Fibroblast of skin of right quadriceps (primary cell): ENCODE measurements at places on chromosomes 1 and 21.
A peak's percentile ranks its signal among the peaks of the same experiment; 100 is the strongest.

DNA sequence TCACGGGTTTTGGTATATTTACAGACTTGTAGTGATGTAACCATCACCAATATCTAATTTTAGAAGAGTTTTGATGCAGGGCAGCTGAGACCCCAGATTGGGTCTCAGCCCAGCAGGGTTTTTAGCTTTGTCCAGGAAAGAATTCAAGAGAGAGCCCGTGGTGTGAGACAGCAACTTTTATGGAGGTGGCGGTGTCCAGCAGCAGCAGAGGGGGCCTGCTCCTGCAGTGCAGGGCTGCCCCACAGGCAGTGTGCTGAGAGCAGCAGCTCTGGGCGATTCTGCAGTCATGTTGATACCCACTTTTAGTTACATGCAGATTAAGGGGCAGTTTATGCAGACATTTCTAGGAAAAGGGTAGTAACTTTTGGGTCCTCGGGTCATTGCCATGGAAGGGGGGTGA is 1.8 kb upstream of the EPHX1 start:
- DNase-seq: no peak

DNA sequence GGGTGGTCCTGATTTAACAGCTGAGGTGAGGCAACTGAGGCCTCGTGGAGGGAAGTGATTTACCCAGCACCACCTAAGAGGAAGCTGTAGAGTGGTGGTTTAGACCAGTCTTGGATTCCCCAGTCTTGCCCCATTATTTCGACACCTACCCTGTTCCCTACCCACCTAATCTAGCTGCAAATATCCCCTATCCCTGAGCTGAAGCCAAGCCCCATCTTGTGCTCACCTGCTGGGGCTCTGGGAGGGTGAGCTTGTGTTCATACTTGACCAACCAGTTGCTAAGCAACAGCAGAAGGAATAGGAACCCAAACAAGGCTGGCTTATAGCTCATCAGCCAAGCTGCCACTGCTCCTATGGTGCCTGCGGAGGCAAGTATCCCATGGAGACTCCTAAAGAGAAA is 2.0 kb downstream of the TEX46 start:
- no peak for DNase-seq

- no peak for DNase-seq
Measured at GRCh38 chr1:158527190-158527815, 26.9 kb downstream of the OR6Y1 start.

GRCh38 chr21:32545948-32546441 is 39.3 kb downstream of the TCP10L start:
- peak; percentile 48 for DNase-seq

- peak; percentile 64 for DNase-seq
Measured at GRCh38 chr1:241934201-241934848, 23.2 kb upstream of the BECN2 start.

DNA sequence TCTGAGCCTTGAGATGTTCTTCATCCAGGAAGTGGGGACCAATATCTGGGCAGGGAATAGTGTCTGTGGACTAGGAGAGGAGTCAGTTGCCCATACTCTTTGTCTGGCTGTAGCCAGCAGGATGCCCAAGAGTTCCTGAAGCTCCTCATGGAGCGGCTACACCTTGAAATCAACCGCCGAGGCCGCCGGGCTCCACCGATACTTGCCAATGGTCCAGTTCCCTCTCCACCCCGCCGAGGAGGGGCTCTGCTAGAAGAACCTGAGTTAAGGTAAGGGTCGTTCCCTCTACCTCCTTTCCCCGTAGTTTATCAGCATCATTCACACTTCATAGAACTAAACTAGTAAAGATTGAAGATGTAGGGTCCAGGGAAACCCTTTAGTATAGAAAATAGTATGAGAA is 3.4 kb upstream of the PPOX start:
- no peak for DNase-seq

DNA sequence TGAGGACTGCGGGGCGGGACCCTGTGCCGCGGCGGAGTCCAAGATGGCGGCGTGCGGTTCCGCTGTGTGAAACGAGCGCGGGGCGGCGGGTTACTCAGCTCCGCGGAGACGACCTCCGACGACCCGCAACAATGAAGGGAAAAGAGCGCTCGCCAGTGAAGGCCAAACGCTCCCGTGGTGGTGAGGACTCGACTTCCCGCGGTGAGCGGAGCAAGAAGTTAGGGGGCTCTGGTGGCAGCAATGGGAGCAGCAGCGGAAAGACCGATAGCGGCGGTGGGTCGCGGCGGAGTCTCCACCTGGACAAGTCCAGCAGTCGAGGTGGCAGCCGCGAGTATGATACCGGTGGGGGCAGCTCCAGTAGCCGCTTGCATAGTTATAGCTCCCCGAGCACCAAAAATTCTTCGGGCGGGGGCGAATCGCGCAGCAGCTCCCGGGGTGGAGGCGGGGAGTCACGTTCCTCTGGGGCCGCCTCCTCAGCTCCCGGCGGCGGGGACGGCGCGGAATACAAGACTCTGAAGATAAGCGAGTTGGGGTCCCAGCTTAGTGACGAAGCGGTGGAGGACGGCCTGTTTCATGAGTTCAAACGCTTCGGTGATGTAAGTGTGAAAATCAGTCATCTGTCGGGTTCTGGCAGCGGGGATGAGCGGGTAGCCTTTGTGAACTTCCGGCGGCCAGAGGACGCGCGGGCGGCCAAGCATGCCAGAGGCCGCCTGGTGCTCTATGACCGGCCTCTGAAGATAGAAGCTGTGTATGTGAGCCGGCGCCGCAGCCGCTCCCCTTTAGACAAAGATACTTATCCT is 430 bp downstream of the RBM15 start:
- peak; percentile 36 for DNase-seq

GRCh38 chr21:43812957-43813655 is 23.7 kb downstream of the RRP1 start:
- DNase-seq: no peak

- no peak for DNase-seq
Measured at GRCh38 chr1:168199056-168199455, 20.3 kb downstream of the TIPRL start.

- no peak for DNase-seq
Measured at GRCh38 chr1:181676269-181676668, 193.0 kb downstream of the CACNA1E start.

DNA sequence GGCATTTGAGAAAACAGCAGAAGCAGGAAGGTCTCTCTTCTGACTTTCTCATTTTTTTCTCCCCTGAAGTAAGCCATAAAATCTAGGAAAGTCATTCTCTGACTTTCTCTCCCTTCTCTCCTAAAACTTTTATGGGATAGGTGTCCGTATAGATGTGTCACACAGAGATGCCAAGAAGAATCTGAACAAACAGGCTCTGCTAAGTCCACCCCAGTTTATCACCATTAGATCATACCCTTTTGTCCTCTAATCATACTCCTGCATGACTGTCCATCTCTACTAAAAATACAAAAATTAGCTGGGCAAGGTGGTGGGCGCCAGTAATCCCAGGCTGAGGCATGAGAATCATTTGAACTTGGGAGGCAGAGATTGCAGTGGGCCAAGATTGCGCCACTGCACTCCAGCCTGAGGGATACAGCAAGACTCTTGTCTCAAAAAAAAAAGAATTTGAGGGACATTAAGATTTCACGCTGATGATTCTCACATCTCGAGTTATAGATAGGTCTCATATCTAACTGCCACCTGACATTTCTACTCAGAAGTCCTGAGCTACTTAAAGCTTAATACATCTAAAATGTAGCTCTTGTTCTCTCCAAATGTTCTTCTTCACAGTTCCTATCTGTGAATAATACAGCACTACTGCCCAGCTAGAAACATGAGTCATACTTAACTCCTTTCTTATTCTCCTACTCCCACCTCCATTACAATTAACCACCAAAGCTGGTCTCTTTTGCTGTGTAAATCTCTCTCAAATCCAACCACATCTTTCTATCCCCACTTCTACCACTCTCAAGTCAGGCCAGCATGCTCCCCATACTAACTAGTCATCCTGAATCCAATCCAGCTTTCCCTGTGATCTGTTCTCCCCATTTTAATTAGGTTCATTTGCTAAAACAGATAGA is 47.7 kb downstream of the ZNF644 start:
- DNase-seq: peak; percentile 47

DNA sequence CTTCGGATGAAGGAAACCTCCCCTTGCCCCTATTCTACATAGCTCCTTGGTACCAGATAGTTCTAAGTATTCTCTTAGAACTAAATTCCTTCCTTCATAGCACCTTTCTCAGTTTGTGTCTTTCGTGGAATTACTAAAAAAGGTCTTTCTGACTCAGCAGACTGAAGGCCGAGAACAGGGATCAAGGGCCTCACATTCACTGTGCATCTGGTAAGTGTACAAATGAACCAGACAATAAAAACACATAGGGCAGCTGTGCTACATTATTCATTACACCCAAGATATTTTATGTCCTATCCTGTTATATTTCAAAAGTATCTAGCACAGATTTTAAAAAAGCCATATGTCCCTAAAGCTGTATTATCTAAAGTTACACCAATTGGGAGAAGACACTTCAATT is 62.9 kb upstream of the HP1BP3 start:
- no peak for DNase-seq

DNA sequence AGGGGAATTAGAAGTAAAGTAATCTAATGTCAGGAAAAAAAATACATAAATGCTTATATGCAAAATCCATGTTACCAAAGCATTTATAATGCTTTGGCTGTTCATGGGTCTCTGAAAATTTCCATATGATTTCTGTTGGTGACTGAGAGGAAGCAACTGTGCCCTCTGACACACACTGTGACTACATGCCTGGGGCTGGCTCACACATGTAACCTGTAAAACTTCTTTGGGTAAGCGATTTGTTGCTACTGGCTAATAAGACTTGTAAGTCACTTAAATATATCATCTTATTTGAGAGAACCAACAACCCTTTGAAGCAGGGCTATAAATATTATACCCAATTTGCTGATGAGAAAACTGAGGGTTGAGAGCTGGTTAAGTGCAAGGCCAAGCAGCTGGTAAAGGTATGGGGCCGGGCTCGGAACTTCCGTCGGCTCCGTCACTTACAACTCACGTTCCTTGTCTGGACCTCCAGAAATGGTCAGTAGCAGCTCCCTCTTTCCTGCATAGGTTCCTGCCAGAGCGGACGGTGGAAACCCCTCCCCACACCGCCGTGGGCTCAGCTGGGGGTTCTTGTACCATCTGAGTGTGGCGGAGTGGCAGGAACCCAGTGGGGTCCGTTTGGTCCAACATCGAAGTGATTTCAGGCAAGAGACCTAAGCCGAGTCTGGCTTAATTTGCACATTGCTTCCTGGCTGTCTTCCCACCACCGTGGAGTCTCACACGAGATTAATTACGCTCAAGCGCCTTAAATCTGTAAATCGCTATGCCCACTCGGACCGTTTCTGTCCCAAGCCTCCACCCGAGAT is 714 bp downstream of the DFFA start:
- DNase-seq: peak; percentile 35

DNA sequence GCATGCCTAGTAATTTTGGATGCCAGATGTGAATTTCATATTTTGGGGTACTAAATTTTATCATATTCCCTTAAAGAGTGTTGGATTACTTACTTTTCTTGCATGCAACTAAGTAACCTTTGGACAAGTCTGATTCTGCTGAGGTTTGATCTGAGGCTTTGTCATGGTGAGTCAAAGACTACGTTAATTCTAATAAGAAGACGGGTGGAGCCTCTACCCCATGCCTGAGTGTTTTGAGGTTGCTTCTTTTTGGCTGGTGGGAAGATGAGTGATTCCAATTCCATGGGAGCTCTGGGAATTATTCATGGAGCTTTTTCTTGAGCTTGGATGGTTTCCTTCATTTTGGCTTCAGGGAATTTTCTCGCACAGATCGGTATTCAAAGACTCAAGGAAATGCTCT is 11.6 kb upstream of the PCP4 start:
- DNase-seq: peak; percentile 9

DNA sequence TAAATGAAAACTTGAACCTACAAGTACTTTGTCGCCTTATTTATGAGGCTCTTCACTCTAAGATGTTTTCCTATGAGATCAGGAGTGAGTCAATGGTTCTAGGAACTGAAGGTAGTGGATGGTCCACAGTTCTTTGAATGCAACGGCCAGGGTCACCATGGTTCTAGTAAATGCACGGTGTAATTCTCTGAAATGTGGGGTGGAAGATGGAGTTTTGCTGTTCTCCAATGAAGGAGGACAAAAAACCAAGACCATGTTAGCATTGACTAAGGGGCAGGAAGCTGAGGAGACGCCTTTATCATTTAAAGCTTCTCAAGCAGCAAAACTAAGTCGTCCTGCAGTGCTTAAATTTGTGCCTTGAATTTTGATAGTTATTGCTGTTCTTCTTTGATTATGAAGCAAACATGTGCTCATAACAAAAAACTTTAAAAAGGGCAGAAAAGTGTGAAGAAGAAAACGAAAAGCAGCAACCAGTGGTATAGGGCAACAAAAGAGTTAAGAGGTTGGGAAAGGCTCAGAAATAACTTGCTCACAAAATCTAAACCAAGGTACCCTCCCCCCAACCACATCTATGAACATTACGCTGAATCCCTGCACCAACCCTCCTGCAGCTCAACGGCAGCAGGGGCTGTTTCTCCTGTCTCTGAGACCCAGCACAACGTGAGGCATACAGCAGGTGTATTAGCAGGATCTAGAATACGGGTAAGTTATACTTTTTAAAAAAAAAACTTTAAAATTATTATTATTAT is 85.0 kb downstream of the MRPL37 start:
- DNase-seq: no peak

DNA sequence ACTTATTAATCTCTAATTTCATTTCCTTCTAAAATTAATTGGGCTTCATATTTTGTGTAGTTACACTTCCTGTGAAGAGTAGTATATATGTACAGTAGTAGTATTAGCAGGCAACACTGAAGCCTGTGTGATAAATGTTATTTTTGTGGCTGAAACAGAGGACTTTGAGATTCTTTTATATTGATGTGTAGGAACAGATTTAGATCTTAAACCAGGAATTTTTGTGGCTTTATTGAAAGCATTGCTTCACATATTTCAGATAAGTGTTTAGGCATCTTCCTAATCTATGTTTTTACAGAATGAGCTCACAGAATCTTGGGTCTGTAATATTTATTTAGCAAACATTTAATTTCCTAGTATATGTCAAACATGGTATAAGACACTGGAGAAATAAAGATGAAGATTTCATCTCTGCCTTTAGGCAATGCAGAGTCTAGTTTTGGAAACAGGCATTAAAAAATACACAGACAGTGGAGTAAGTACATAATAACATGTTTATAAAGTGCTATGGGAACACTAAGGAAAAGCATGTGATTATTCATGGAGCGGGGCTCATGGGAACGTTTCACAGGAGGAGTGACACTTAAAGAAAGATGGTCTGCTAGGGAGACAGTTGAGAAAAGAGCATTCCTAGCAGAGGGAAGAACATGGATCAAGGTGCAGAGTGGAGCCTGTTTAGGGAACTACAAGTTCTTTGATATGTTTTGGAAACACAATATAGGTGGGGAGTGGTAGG is 52.7 kb downstream of the MIGA1 start:
- DNase-seq: peak; percentile 73
